NCI-H1417 treated with DMSO at 0.1 percent for 48 hours (cell line): ENCODE measurements at places on chromosomes 7 and 10.
A peak's percentile ranks its signal among the peaks of the same experiment; 100 is the strongest.

GRCh38 chr10:97428572-97428981 is 2.6 kb downstream of the PGAM1 start:
- DNase-seq: no peak

GRCh38 chr10:61124756-61125530 is 181.0 kb upstream of the RHOBTB1 start:
- no peak for DNase-seq

GRCh38 chr7:99011341-99011705 is 132.6 kb downstream of the SMURF1 start:
- DNase-seq: no peak

- no peak for DNase-seq
Observed at GRCh38 chr7:13947535-13947934, 41.9 kb downstream of the ETV1 start.

DNA sequence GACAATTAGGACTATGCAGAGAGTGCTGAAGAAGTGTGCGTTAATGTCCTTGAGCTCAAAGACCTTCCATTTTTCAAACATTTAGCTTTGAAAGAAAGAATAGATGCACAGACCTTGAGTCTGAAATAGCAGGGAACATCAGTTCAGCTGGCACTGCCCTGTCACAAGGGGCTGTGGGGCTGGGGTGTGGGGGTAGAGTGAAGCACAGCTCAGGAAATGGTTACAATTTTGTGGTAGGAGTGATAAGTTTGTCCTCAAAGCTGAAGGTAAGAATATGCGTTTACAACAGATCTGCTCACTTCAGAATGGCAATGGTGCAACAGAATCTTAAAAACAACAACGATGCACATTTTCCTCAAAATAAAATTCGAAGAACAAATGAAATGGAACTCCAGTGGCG is 33.6 kb downstream of the SMKR1 start:
- no peak for DNase-seq

DNA sequence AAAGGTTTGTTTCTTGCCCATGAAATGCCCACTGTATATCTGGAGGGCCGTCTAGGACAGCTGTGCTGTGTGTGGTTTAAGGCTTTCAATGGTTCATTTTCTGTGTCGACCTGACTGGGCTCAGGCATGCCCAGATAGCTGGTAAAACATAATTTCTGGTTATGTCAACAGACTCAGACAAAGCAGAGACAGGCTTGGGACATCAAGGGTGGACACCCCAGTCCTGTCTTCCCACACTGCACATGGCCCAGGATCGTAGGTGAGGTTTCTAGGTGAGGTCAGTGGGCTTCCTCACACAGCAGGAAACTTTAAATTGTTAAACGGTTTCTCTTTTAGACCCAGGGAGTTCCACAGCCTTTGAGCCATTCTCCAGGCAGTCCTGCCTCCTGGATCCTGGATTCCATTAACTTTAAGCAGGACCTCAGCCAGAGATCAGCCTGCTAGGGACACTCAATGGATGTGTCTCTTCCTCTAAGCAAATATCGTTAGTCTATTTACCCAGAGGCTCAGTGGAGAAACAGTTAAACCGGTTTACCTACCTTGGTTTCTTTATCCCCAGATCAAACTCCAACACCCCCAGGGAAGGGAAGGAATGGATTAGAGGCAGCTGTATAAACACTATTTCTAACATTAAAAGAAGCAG is 66.4 kb downstream of the ST8SIA6 start:
- DNase-seq: peak; percentile 55

DNA sequence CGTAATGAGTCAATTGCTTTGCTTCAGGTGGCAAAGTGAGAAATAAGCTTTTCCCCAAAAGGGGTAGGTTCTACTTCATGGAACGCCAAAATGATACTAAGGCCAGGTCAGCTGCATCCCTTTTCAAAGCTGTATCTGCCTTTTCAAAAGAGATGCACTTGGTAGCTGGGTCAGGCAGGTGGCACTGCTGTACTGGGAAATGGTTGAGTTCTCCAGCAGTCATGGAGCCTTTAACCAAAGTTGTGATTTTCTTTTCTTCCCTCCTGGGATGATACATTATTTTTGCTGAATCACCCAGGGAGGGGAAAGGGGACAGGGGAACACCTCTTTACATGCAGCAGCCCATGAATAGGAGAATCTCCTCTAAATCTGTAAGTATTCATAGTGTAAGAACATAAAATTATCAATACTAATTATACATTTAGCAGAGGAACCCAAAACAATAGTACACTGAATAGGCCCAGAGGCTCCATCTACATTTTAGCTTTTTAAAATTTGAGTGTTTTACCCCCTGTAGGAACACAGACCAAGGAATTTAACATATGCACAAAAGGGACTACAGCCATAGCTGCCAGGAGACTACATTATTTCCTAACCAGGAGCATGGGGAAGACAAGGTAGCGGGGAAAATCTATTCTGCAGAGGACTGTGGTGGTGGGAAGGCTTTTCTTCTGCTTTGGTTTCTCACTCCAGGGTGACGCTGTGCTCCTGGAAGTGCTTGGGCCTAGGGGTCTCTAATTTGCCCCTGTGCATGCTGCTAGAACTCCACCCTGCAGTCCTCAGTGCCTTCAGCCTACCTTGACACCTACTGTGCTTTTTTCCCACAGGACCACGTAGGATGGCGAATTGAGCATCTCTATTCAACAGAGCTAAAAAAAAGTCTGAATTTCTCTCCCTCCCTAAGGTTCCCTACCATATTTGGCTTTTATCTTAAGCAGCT is 6.4 kb upstream of the GPR22 start:
- DNase-seq: no peak

- DNase-seq: no peak
Observed at GRCh38 chr10:16611037-16611436, 89.4 kb upstream of the C1QL3 start.

GRCh38 chr10:121813211-121813815 is 114.5 kb downstream of the ATE1 start:
- no peak for DNase-seq
